Activated naive CD4-positive, alpha-beta T cell treated with Interleukin-2 at 50 U/mL for 16 hours (primary cell): ENCODE measurements at places on chromosomes 7 and 10.

GRCh38 chr10:133358162-133358924 is 524 bp upstream of the FUOM start:
- DNase-seq = no peak

DNA sequence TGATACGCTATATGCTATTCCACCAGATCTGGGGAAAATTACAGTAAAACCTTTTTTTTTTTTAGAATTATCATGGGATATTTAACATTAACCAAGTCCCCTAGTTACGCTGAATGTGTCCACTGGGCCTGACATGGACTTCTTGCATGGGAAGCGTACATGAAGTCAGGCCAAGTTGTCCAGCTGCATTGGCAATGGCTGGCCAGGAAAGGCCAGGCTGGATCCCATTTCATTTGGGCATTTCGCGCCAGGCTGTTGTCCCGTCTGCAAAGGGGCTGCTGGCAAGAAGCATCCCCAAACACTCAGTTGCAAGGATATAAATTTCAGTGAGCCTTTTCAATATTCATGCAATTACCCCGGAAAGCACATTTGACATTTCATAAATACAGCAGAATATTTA is 933.3 kb downstream of the GRID1 start:
- DNase-seq = no peak

- no peak for DNase-seq
Measured at GRCh38 chr10:61100887-61101286, 156.9 kb upstream of the RHOBTB1 start.

DNA sequence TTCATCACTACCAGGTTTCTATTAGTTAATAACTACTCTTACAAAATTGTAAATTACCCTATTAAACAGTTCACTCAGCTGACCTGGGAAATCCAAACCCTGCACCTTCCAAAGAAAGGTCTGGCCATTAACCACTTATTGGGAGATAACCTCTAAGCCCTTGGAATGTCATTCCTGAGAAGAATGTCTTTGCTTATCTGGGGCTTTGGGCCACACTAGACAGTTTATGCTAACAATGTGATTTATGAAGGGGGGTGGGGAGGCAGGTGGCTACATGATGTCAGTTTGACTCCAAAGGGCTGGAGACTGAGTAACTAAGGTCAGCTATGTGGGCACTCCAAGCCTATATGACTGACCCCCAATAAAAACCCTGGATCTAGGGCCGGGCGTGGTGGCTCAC is 50.7 kb downstream of the AKR1D1 start:
- DNase-seq = no peak

DNA sequence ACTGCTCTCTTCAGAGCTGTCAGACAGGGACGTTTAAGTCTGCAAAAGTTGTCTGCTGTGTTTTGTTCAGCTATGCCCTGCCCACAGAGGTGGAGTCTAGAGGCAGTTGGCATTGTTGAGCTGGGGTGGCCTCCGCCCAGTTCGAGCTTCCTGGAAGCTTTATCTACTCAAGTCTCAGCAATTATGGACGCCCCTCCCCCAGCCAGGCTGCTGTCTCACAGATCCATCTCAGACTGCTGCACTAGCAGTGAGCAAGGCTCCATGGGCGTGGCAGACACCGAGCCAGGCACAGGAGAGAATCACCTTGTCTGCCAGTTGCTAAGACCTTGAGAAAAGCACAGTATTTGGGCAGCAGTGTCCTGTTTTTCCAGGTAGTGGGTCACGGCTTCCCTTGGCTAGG is 98.1 kb downstream of the SDHAF3 start:
- no peak for DNase-seq
